ENCODE measurements at places on chromosomes 16 and 17.

DNA sequence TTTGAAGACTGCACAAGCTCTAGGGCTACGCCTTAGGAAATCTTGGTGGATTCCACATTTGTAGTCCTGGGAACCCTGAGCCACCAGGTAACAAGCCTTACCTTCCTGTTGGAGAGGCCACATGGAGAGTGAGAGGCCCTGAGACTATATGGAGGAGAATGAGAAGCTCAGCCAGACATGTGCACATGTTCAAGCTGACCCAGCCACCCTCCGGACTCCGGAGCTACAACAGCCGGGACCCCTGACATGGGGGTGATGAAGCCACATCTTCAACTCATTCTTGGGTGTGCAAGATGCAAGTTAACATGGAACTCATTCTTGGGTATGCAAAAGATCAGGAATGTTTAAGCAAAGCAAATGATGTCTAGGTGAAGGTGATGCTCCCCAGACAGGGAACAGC is 62.7 kb downstream of the GNA13 start:
- DNase-seq = no peak

- DNase-seq = no peak
Measured at GRCh38 chr17:10585529-10585928, 36.1 kb upstream of the MYH2 start.

GRCh38 chr16:84224554-84224953 is 15.3 kb downstream of the KCNG4 start:
- DNase-seq = no peak

GRCh38 chr17:45241328-45242028 is 19.8 kb downstream of the FMNL1 start:
- DNase-seq = no peak

- DNase-seq = no peak
Measured at GRCh38 chr17:21140911-21141310, 14.1 kb downstream of the DHRS7B start.

DNA sequence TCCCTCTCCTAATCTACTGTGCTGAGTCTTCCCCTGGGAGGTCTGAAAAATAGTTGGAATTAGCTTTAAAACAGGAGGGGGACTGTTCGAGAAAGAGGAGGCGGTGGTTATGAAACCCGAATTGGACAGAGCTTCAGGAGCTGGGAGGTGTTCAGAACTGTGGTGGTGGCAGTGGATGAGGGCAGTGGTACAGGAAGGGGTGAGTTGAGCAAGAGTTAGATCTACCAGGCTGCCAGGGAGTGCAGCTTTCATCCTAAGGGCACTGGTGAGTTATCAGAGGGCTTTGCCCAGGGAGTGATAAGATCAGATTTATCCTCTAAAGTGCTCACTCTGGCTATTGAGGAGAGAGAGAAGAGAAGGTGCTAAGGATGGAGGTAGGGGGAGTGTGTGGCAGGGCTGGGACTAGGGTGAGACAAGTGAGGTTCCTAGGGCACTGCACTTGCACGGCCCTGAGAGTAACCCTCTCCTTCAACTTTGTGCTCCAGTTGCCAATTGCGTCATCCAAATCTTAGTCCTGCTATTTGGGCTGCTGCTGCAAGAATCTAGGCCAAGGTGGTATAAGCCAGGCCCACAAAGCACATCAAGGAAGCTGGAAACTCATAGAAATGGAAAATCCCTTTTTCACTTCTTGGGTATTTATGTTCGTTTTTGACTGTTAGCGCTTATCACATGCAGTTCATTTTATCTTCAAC is 540.3 kb downstream of the XYLT1 start:
- no peak for DNase-seq

- peak; percentile 61 for DNase-seq
Measured at GRCh38 chr17:18960803-18961511, 9.0 kb downstream of the SLC5A10 start.

DNA sequence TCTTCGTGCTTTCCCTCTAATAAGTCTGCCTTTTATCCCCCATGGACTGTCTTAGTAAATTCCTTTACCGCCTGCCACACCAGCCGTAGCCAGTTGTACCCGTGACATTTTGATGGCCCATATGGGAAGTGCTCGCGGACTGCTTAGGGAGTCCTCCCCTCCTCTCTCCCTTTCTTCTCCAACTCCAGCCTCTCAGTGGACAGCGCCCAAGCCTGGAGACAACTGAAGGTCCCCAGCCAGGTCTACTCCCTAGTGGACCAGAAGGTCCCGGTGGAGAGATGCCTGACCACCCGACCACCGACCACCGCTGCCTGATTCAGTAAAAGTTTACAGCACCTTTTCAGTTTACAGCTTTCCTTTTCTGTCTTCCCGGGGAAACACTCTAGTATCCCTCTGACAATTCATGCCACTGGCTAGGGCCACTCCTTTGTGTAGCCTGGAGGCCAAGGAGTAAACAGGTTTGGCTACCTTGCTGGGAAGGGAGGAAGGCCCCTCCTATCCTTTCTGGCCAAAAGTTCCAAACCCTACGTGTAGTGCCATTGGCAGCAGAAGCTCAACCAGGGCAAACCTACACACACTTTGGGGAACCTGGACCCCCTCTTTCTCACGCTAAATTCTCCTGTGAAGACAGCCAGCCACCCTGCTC is 18.0 kb downstream of the CTRB2 start:
- no peak for DNase-seq

GRCh38 chr17:41329279-41329948 is 13.9 kb upstream of the KRTAP17-1 start:
- no peak for DNase-seq

DNA sequence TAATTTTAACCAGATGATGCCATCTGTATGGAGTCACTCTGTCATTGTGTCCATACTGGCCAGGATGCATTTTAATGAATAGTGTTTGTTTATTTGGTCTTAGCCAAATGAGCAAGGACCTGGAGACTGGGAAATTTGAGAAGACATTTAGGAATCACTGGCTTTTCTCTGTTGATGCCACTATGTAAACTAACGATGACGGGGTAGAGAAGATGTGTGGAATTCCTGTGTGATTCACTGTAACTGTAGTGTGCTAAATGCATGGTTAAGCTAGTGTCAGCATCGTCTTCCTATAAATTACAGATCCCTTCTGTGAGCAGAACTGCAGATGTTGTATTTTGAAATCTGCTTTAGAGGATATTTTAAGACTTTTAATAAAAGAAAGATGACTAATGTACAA is 66.6 kb downstream of the NOS2 start:
- DNase-seq = no peak

DNA sequence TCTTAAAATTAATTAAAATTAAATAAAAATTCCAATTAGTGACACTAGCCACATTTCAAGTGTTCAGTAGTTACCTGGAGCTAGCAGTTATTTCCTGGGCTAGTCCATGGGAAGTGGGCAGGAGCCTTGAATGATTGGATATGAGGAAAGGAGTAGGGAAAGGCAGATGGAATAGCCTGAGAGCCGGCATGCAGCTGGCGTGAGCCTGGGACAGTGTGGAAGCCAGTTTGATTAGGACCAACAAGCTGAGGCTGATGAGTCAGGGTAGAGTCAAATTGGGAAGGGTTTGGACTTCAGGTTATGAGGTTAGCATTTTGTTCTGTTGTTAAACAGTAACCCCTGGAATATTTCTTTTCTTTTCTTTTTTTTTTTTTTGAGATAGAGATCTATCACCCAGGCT is 15.3 kb upstream of the GNA13 start:
- no peak for DNase-seq

GRCh38 chr17:54124456-54124855 is 301.7 kb downstream of the KIF2B start:
- DNase-seq = no peak

- DNase-seq = no peak
Measured at GRCh38 chr17:7262935-7263800, 890 bp upstream of the CLDN7 start.

DNA sequence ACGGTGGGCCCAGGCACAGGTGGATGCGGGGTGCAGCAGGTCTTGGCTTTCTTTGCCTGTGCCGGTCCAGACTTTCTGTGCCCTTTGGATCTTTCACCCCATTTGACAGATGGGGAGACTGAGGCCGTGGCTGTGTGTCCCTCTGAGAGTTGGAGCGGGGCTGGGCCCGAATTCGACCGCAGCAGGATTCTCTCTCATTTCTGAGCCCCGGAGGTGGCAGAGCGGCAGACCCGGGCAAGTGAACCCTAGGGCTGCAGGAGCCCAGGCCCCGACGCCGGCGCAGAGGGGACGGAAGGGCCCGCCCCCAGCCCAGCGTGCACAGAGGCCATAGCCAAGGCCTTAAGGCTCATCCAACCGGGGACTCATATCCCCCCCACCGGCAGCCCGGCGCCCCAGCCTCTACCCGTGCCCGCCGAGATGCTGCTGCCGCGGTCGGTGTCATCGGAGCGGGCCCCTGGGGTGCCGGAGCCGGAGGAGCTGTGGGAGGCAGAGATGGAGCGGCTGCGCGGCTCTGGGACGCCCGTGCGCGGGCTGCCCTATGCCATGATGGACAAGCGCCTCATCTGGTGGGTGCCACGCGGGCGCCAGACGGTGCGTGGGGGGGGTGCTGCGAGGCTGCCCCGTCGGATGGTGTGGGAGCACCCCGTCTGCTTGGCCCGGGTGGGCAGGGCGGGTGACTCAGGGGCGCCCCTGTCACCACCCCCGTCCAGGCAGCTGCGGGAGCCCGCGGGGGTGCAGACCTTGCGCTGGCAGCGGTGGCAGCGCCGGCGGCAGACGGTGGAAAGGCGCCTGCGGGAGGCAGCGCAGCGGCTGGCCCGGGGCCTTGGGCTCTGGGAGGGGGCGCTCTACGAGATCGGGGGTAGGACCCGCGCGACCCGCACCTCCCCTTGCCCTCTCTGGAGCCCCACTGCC is 857 bp downstream of the TMC8 start:
- DNase-seq = no peak

DNA sequence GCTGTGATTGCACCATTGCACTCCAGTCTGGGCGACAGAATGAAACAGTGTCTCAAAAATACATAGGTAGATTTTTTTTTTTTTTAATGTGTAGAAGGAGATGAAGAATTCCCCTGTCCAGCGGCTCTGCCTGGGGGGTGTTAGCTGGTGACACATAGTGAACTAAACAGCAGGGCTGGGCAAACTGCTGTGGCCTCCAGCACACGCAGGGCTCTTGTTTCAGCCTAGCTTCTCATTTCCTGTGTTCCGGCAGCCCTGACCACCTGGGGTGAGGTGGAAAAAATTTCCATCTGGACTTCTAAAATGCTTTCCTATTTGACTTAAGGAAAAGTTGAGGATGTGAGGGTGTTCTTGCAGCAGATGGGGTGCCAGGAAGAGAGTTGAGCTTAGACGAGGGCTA is 33.3 kb upstream of the RGS9 start:
- DNase-seq = no peak

- DNase-seq = no peak
Measured at GRCh38 chr16:85555719-85556455, 57.2 kb upstream of the GSE1 start.
